ENCODE measurements at places on chromosomes 1 and 21.

GRCh38 chr1:13513063-13513894 is 524 bp downstream of the LRRC38 start:
- DNase-seq: no peak

DNA sequence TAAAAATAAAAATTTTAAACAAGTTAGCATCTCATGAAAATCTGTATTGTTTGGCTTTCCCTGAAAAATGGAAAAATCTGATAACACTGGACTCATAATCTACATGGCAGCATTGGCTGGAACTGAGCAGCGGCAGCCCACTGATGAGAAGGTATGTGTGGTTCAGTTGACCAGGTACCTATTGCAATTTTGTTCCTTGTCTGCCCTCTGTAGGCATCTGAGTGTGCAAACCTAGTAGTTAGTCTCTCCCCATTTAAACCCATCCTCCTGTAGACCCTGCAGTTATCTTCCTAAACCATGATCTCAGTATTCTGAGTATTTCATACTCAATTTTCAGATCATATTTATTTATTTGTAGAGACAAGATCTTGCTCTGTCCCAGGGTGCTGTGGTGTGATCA is 59.4 kb upstream of the SERBP1 start:
- no peak for DNase-seq

- DNase-seq: no peak
Measured at GRCh38 chr1:90728502-90729287, 11.6 kb upstream of the BARHL2 start.

DNA sequence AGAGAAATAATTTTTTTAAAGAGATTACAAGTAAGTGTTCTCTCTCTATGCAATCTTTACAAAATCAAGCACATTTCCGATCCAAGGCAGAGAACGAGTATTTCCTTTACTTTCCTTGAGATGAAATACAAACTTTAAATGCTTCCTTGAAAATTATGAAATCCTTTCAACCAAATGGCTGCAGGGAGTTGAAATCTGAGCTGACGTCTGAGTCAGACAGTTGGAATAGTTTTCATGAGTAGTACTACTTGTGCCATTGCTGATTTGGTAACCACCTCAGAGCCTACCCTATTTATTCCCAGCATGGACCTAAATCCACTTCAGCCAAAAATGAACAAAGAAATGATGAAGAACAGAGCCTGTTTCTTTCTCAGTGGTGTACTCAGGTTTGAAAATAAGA is 183.6 kb downstream of the GIPC2 start:
- no peak for DNase-seq

- no peak for DNase-seq
Measured at GRCh38 chr1:15393475-15394257, 16.0 kb upstream of the EFHD2 start.

DNA sequence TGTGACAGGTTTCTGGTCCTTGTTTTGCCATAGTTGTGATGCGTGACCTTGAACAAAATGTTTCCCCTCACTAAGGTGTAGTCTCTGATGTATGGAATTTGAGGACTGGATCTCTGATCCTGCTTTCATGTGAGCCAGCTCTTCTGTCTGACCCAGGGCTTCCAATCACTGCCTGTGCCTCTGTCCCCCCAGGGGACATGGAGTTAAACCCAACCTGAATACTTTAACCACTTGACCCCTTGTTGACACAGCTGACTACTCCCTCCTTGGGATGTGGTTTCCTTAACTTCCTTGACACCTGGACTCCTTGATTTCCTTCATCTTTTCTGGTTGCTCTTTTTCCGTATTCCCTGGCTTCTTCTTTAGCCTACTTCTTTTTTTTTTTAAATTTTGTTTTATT is 36.0 kb upstream of the SSBP3 start:
- no peak for DNase-seq

GRCh38 chr1:40818264-40818961 is 34.8 kb downstream of the KCNQ4 start:
- DNase-seq: peak; percentile 72

DNA sequence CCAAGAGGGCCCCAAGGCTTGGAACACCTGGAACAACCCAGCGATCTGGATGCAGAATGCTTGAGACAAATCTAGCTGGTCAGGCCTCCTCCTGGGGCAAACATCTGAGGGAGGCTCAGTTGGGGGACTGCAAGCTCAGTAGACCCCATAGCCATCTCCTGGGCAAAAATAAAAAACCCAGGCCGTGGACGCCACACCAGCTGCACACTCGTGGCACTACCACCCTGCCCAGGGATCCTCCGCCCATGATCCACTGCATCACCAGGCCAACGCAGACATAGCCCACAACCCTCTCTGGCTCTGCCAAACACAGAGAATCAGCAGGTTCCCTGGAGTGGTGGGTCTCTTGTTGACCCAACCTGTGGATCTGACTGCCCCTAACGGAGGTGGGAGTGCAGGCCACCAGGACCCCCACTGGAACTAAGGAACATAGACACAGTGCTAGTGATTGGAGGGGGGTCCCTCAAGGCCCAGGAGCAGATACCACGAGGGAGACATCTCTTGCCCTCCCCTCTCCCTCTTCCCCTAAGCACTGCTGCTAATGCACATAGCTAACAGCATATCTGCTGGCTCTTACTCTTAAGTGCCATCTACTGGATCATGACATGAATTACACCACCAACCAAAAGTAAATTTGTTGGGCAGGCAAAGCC is 147.2 kb downstream of the CHD1L start:
- no peak for DNase-seq

DNA sequence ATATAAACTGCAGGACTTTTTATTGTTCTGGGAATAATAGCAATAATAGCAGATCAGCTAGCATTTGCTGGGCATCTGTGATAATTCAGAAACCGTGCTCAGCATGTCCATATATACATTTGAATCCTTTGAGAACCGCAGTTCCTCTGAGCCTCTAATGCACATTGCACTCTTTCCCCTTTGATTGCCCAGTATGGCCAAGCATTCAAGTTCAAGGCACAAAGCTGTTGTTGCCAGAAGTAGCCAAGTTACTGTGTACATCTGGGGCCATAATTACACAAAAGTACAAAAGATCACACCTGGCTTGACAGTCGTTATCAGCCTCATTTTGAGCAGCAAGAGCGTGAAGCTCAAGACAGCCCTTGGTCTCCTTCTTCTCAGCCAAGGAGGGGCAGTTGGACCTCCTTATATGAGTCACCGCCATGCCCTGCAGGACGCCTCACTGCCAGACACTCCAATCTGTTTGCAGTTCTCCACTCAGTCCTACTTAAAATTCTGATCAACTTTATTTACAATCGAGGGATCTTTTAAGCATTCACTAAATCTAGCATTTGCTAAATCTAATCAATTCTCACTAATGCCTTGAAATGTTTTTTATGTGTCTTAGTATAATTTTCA is 216.0 kb downstream of the SLC35F3 start:
- DNase-seq: no peak

GRCh38 chr1:36755303-36756230 is 272.9 kb upstream of the CSF3R start:
- no peak for DNase-seq

- DNase-seq: no peak
Measured at GRCh38 chr1:6724517-6725141, 23.0 kb upstream of the DNAJC11 start.

DNA sequence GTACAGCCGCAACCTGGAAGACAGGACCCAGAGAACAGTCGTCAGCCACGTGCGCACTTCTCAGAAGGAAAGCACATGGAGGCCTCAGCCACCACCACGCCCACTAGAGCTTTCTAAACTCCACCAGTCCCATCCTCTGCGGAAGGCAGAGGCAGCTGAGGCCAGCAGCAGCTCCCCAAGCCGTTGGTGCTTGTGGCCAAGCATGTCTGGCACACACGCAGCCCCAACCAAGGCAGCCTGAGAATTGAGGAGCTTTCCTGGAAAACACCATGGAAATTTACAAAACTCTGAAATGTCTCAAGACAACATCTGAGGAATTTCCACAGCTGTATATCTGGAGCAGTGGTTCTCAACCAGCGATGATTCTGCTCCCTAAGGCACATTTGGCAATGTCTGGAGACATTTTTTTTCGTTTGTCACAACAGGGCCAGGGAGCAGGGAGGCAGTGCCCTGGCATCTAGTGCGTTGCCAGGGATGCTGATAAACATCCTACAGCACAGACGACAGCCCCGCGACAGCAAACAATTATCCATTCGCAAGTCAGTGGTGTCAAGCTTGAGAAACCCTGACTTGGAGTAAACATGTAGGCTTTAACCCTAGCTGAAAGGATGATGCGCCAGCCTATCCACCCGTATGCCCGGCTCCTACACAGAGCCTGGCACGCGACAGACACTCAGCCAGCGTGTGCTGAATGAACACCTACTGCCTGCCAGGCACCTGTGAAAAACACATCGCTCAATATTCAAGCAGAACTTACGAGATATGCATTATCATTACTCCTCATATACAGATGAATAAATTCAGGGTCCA is 24.7 kb downstream of the NPHP4 start:
- DNase-seq: no peak

DNA sequence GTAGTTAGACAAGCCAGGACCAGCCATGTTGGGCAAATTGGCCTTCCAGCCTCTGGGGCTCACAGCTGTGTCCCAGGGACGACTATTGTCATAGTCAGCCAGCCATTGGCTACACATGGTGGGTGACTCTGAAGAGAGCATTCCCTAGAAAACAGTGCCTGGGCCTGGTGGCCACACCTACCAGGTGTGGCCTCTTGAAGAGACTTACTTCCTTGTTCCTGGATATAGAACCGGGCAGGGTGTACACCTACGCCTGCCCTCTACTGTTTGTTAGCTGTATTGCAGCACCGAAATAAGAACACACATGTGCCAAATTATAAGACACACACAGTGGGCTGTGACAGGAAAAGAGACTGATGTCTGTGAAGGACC is 134.6 kb upstream of the ARHGEF16 start:
- DNase-seq: no peak

GRCh38 chr1:44566281-44567046 is 107.8 kb downstream of the TMEM53 start:
- DNase-seq: no peak

DNA sequence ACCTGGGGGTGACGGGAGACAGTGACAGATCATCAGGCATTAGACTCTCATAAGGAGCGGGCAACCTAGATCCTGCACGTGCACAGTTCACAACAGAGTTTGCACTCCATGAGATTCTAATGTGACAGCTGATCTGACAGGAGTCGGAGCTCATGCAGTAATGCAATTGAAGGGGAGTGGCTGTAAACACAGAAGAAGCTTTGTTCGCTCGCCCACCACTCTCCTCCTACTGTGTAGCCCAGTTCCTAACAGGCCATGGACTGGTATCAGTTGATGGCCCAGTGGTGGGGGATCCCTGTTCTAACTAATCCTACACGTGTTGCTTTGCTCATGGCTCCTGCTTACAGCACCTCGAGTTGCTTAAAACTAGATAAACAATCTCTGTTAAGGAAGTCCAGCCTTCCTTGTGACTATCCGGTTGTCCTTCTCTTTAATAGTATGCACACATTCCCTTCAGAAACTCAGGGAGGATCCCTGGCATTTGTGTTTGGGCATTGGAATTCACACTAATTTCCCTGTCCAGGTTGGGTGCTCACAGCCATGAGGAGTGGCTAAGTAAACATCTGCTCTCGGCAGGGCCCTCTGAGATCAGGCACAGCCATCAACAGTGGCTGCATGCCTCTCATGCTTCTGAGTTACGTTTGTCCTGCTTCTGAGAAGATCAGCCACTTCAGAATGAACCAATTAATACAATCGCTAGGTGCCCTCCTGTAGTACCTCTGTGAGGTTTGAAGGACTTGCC is 21.1 kb upstream of the F3 start:
- no peak for DNase-seq

DNA sequence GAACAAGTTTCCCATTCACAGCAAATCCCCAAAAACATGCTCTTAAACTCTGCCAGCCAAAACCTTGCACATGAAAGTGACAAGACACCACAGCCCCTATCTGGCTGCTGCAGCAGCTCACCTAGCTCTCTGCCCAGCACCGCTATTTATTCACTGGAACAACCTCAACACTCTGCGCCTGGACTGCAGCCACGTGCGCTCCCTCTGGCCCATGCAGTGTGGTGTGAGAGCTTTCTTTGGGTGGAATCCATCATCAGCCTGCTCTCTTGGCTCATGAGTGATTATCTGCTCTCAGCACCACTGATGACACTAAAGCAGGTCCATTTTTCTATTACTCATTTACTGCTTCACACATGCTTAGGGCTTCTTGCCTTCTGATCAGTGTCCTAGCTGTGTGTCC is 11.4 kb downstream of the KCNJ6 start:
- DNase-seq: no peak

- DNase-seq: no peak
Measured at GRCh38 chr21:42195378-42196031, 23.4 kb upstream of the ABCG1 start.

- no peak for DNase-seq
Measured at GRCh38 chr1:33049371-33049770, 12.7 kb upstream of the AK2 start.

- DNase-seq: no peak
Measured at GRCh38 chr1:215001419-215002021, 81.0 kb upstream of the KCNK2 start.

GRCh38 chr1:8201331-8201861 is 116.5 kb upstream of the SLC45A1 start:
- DNase-seq: no peak

GRCh38 chr1:236536540-236536939 is 12.8 kb downstream of the LGALS8 start:
- no peak for DNase-seq

- DNase-seq: no peak
Measured at GRCh38 chr1:114428083-114428754, 82.8 kb downstream of the TRIM33 start.

DNA sequence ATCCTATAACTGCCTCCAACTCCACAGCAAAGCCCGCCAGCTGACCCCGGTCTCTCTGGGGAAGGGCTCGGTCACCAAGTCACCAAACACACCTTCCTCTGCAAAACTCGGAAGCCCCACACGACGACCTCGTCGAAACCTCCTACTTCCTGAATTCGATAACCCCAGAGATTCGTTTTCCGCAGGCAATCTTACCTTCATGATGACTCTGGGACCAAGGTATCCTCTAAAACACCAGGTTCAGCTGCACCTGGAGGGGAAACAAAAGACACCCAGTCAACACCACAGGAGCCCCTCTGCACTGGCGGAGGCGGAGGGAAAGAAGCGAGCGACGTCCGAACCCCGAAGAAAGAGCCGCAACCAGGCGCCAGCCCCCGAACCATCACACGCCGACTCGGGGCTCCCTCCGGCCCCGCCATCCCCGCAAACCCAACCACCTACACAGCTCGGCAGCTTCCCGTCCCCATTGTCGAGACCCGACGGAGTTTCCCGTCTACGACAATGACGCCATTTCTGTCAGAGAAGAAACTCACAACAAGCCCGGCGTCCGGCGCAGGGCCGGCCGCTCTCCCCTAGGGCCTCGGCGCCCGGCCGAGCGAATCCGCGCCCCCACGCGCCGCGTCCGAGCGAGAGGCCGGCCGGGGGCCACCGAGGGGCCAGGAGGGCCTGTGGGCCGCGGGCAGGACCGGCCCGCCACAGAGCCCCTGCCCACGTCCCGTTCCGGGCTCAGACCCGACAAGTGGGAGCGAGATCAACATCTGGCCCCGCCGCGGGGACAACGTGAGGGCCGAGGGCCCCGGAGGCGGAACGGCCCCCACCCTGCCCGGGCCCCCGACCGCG is 1.0 kb downstream of the ARID4B start:
- DNase-seq: peak; percentile 51

Measured in left hindlimb (tissue), 1 donor.